NCI-H1436 treated with DMSO at 0.1 percent for 48 hours (cell line): ENCODE measurements at places on chromosomes 3 and 15.

DNA sequence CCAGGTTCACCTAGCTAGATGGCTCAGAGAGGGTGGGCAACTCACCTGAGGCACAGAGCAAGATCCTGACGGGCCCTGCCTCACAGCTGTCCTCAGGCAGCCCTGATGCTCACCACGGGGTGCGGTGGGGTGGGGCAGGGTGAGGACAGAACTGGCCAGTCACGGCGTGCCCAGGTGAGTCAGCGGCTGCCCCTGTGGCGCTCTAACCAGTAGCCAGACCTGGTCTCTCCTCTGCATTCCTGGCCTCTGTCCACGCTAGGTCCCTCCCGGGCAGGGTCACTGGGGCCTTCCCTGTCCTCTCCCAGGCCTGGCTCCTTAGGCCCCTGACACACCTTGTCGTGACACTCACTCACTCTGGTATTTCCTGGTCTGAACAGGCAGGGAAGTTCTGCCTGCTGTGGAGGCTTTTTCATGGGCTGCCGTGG lies 901 bp downstream of the ALS2CL start:
- DNase-seq, result no peak

- no peak for DNase-seq
These were observed 569 bp upstream of the ALDH1A3 start for GRCh38 chr15:100879061-100879463.

DNA sequence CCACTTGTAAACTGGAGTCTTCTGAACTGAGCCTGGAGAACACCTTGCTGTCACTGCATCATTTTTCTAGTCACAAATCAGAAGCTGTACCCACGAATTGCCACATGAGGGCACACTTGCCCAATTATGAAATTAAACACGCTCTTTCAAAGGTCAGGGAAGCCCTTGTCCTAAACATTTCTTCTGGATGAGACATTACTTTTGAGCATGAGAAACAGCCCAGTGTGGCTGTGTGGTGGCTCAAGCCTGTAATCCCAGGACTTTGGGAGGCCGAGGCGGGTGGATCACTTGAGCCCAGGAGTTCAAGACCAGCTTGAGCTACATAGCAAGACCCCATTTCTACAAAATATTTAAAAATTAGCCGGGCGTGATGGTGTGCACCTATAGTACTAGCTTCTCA lies 27.5 kb upstream of the CFAP161 start:
- no peak for DNase-seq

DNA sequence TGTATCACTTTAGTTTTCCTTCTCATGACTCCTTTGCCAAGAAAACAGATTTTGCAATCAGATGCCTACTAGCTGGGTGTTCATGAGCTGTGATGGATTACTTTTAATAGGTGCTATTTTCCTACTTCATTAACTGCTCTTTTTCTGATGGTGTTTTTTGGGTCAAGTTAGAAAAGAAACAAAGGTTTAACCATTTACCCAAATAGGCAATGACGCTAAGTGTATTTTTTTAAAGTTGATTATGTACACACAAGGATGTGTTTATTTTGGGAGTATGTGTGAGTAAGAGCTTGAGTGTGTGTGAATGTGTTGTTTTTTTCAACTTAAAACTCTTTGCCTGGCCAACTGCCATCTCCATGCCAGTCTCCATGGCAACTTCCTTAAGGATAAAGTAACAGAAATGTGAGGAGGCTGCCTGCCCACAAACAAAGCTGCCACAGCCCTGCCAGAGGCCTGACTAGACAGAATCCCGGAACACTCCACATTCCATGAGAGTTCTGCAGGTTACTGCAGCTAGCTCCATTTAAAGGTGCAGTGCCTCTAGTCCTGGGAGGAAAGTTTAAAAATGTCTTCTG lies 215.6 kb upstream of the RBMS3 start:
- no peak for DNase-seq

DNA sequence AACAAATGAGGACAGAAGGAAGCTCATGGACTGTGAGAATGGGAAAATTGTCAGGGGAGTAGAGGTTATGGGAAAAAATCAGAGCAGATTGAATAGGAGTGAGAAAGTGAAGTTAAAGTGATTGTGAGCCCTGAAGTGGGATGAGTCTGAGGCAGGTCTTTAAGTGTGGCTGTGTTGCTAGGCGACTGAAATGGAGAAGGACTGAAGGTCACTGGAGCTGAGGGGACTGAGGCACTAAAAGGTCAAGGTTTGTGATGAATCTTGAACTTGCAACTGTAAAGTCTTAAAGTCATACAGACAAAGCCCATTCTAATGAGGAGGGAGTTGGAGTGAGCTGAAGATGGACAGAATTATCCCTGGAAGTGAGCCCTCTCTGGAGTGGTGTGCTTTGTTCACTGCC lies 518.9 kb downstream of the TUSC7 start:
- DNase-seq, result no peak

DNA sequence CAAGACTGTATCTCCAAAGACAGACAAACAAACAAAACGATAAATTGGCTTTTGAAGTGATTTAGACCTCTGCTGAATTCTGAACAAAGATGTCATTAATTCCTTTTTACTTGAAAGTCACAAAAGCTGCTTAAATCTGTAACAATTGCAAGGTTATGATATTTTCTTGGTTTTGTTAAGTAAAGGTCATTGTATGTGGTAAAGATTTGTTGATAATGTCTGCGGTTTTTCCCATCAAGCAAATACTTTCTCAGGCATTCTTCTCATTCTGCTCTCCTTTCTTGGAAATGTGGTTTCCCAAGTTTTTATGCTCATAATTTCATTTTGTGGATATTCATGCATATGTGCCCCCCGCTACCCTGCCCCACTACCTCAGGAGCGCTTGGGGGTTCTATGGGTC lies 116.5 kb downstream of the SLMAP start:
- no peak for DNase-seq

DNA sequence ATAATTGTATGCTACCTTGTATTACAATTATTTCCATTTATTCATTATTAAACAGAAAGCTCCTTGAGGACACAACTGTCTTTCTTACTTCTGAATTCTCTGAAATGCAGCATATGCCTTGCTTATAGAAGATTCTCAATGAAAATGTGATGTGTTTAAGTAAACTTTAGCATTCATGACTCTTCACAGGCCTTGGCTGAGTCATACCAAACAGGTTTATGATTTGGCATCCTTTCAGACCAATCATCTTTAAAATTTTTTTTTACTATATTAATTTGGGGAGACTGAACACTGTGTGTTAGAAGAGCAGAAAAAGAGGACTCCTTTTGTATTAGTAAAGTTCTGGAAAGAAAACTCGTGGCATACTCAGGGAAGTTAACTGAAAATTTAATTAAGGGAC lies 6.4 kb upstream of the GALK2 start:
- no peak for DNase-seq

GRCh38 chr15:22887157-22887951 lies 48.9 kb downstream of the NIPA2 start:
- no peak for DNase-seq

GRCh38 chr3:118943597-118943996 lies 91.0 kb downstream of the IGSF11 start:
- DNase-seq, result no peak

- DNase-seq, result no peak
These were observed 19.7 kb downstream of the CFAP100 start for GRCh38 chr3:126414406-126414805.

GRCh38 chr3:23442598-23443383 lies 239.7 kb downstream of the UBE2E2 start:
- DNase-seq, result no peak

- no peak for DNase-seq
These were observed 17.9 kb downstream of the SLC35A5 start for GRCh38 chr3:112579697-112580096.

DNA sequence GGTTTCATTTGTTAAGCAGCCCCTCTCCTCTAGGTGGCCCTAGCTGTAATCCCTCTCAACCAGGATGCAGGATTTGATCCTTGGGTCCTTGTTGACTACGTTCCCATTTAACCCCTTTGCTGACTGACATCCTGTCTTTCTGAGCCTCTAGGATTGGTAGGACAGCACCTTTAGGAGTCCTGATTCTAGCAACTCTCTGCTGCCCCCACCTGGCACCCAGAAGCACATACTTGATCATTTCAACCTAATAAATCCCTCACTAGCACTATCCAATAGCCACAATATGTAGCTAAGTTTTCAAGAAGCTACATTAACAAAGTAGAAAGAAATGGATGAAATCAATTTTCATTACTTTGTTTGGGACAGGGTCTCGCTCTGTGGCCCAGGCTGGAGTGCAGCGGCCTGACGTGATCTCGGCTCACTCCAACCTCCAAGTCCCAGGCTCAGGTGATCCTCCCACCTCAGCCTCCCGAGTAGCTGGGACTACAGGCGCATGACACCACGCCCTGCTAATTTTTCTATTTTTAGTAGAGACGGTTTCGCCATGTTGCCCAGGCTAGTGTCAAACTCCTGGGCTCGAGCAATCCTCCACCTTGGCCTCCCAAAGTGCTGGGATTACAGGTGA lies 28.3 kb downstream of the RSL24D1 start:
- no peak for DNase-seq

GRCh38 chr15:86854176-86854575 lies 774.5 kb downstream of the AGBL1 start:
- no peak for DNase-seq

DNA sequence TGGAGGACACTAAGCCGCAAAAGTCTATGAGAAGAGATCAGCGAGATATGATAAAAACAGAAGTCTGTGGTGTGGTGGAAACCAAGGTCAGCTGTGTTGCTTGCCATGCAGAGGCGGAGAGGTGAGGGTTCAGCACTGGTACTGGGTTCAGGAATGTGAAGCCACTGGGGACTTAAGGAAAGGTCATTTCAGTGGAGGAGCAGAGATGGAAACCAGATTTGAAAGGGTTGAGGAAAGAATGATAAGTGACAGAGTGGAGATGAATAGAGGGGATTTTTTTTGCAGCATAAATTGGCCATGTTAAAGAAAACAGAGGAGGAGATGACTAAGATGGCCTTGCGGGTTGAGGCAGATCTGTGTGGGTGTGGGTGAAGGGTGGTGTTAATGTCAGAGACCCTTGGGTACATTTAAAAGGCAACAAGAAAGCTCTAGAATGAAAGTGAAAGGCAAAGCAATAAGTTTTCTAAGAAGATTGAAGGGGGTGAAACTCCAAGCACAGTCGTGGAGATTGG lies 265.5 kb downstream of the ADAMTSL3 start:
- no peak for DNase-seq

DNA sequence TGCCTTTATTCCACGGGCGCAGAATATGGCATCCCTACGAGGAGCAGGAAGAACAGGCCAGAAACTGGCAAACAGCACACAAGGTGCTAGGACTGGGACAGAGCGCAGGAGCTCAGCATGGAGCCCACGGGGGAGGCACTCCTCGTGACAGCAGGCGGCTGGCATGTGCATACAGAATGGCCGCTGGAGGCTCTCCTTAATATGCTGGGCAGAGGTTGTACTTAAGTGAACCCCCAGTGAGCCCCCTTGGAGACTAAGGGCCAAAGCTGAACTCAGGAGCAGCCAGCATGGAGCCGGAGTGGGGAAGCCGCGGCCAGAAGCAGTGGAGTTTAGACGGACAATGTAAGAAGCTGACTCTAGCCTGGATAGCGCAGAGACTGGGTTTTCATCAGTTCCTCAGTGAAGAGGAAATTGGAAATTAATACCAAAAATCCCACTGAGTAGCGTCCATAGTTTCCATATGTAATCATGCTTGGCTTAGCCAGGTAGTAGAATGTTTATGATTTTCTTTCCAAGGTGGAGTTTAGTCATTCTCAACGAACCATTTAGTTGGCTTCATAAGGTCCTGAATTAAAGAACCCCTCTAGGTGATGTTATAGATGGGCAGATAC lies 69.4 kb downstream of the EPHB3 start:
- no peak for DNase-seq

- no peak for DNase-seq
These were observed 101.6 kb upstream of the ANKRD28 start for GRCh38 chr3:15899388-15899787.

- no peak for DNase-seq
These were observed 50.2 kb downstream of the CA12 start for GRCh38 chr15:63331456-63331855.

- DNase-seq, result no peak
These were observed 55.4 kb downstream of the BFSP2 start for GRCh38 chr3:133455281-133455680.
